ENCODE measurements at places on chromosomes 11 and 22.
A peak's percentile ranks its signal among the peaks of the same experiment; 100 is the strongest.

DNA sequence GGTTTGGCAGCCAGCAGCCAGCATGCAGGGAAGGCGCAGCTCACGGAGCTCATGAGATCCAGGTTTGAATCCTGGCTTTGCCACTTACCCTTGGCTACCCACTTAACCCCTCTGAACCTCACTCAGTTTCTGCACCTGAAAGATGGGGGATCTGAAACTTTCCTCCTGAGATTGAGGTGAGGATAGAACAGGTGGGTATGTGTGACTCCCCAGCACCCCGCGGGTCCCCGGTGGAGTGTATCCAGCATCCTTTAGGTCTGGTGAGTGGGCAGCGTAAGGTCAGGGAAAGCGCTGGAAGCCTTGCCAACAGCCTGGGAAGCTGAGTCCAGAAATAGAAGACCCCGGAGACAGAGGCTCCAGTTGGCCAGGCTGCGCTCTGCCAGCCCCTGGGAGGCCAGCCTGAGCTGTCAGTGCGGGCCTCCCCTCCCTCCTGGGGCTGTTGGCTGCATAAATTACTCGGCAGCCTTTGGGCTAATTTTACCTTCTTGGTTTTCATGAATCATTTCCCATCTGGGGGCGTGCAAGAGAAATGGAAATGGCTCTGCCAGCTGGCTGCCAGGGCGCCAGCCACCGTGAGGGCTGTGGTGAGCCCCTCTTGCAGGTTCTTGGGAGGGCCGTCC lies 17.6 kb downstream of the PRDM11 start:
- no peak for DNase-seq

GRCh38 chr11:73140213-73141030 lies 1.7 kb downstream of the FCHSD2 start:
- DNase-seq = peak; percentile 35

DNA sequence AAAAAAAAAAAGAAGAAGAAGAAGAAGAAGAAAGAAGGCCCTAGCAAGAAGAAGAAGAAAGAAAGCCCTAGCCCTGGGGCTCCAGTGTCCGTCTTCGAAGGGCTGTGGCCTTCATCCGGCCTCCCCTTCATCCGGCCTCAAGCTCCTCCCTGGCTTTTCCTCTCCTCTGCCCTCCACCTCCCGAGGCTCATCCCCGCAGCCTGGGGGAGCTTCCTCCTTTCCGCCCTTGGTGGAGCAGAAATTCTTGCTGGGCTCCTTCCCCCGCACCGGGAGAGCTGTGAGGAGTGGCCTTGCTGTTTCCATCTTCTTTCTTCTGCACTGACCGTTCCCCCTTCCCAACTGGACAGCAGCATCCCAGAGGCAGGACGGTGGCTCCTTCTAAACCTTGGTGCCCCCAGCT lies 9.5 kb upstream of the LTO1 start:
- peak; percentile 15 for DNase-seq

GRCh38 chr11:120208777-120209176 lies 2.1 kb upstream of the OAF start:
- DNase-seq = peak; percentile 76

DNA sequence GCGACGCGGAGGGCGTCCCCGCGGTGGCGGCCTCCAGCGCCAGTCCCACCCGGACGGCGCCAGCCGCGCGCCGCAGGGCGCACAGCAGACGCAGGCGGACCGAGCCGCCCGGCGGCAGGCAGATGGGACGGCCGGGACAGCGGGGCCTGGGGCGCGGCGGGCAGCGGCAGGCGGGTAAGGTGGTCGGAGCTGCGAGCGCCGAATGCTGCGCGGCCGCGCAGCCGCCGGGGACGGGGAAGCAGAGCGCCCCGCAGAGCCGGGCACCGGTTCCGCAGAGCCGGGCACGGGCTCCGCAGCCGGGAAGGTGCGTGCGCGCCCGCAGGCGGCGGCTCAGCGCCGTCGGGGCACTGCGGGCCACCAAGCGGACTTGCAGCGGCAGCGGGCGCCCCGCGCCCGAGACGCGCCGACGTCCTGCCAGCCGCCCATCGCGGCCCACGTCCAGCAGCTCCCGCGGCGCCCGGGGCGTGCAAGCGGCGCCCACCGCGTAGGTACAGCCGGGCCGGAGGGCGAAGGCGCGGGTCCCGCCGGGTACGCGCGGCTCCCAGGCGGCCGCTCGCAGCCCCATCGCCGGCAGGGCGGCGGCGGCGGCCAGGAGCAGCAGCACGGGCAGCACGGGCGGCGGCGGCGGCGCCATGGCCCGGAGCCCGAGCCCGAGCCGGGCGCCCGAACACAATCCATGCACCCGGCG lies 739 bp downstream of the CELSR1 start:
- no peak for DNase-seq

GRCh38 chr22:48365386-48365785 lies 1462.3 kb downstream of the BRD1 start:
- DNase-seq = no peak

DNA sequence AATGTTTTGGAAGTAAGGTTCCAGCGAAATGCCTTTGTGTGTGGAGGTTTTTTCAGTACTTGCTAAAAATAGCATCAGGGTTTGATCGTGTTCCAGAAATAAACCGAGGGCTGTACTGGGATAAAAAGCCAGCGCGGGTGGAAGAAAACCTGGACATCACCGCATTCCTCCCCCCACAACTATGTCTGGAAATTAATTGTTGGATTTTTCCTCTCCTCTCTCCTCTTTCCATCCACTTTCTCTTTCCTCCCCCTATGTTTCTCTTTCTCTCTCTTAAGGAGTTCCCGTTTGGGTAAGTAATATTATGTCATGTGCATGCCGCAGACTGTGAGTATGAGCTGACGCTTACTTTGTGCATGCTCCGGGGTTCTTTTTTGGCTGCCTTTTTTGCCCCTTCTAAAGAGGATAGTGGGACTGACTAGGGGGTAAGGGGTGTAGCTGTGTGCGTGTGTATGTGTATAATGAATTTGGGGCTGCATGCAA lies 104.2 kb upstream of the HSD17B12 start:
- peak; percentile 20 for DNase-seq

DNA sequence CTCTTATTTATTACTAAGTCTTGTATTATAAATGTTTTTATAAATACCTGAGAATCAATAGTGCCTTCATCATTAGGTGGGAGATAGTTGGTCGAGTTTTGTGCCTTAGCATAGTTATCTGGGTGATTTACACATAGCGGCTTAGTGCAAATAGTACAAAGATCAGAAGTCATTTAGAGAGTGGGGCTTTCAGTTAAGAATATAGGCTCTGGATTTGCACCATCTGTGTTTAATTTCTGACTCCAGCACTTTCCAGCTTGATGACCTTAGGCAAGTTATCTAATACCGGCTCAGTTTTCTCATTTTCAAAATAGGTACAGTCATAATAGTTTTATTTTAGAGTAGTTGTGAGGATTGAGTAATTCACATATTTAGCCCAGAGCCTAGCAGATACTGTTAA lies 26.4 kb downstream of the PDE3B start:
- DNase-seq = no peak

DNA sequence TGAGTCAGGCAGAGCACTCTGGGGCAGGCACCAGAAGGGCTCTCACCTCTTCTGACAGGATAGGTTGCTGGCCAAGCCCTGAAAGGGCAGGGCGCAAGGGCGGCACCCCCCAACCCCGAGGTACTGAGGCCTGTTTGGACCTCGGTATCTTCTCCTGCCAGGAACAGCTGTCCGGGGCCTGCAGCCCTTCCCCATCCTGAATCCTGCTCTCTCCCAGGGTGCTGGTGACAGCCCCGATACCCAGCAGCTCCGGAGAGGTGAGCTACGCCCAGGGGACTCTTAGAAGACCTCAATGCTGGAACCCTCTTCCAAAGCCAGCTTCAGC lies 79.1 kb downstream of the PHF21B start:
- DNase-seq = no peak

GRCh38 chr11:133636711-133637355 lies 104.5 kb upstream of the OPCML start:
- DNase-seq = no peak

GRCh38 chr11:126573325-126573978 lies 218.0 kb downstream of the ST3GAL4 start:
- DNase-seq = no peak

DNA sequence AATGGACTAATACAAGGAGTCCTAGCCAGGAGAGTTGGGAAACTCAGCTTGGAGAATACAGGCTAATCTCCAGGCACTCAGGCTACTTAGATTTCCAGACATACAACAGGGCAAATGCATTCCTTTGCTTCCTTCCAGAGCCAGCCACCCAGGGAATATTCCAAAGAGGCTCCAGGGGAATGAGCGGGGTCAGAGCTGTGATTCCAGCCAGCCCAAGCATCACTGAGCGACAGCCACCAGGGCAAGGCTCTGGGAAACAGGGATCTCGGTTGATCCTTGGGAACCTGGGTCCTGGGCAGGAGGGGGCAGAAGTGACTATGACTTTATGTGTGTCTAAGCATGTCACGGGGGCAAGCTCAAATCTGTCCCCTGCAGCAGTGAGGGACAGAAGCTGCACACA lies 112.3 kb upstream of the LMO1 start:
- no peak for DNase-seq

- DNase-seq = no peak
These were observed 13.5 kb upstream of the MRGPRD start for GRCh38 chr11:68994161-68994893.

- DNase-seq = no peak
These were observed 62.0 kb downstream of the EMSY start for GRCh38 chr11:76506833-76507232.

DNA sequence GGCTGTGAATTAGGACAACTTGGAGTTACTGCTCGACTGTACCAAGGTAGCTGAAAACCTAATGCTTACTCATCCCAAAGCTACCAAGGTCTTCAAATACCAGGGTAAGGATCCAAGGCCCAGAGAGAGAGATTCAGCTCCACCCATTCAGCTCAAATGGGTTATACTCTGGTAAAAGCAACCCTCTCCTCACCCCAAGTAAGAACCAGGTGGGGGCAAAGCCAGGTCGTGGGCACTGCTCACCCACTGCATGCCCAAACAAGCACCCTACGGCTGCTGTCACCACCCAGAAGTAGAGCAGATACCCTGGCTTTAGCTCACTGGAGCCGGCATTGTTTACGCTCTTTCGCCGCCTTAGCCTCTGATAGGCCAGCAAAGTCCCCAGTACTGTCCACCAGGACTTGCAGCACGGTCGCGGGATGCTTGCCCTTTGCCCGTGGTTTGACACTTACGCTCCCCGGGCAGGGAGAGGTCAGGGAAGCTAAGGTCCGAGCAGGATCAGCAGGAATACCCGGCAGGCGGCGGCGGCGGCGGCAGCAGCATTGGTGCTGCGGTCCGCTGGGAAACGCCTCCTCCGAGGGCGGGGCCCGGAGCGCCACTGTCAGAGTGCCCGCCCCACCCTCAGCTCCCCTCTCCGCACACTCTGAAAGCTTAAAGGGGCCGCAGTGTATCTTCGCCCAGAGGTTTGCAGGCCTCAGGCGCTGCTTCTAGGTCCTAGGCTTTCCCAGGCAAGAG lies 19.6 kb downstream of the CKAP5 start:
- DNase-seq = no peak

- no peak for DNase-seq
These were observed 188.1 kb upstream of the PDGFD start for GRCh38 chr11:104352036-104352435.

DNA sequence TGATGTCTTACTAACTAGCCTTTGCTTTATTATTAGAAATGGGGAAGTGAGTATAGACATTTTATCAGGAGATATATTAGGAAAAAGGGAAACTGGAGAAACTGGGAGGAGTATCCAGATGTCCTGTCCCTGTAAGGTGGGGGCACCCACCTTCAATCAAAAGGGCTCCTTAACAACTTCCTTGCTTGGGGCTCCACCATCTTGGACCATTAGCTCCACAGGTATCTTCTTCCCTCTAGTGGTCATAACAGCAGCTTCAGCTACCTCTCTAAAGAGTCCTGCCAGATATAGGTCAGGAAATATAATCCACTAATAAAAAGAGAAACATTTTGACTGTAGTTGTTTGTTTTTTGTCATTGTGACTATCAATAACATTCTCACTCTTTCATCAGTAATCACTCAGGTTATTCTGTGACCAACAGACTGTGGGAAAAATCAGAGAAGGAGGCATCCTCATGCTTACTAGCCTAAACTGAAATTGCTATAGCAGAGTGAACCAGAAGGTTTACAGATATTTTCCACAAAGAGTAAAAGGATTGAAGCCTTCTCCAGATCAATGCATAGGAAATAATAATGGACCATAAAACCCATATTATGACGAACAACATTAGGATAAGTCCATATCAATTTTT lies 10.4 kb downstream of the OR51B4 start:
- DNase-seq = peak; percentile 11

DNA sequence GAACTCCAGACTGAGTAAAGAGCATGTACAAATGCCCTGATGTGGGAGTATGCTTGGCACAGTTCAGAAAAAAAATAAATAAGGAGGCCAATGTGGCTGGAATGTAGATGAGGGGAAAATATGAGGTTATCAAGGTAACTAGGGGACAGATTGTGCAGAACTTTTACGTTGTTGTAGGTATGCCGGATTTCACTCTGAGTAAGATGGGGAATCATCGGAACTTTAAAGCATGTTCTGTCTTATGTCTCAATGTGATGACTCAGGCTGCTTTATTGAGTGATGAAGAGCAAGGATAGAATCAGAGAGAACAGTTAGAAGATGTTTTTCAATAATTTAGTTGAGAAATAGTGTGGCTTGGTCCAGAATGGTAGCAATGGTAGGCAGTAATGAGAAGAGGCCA lies 130.4 kb downstream of the C11orf87 start:
- DNase-seq = no peak

DNA sequence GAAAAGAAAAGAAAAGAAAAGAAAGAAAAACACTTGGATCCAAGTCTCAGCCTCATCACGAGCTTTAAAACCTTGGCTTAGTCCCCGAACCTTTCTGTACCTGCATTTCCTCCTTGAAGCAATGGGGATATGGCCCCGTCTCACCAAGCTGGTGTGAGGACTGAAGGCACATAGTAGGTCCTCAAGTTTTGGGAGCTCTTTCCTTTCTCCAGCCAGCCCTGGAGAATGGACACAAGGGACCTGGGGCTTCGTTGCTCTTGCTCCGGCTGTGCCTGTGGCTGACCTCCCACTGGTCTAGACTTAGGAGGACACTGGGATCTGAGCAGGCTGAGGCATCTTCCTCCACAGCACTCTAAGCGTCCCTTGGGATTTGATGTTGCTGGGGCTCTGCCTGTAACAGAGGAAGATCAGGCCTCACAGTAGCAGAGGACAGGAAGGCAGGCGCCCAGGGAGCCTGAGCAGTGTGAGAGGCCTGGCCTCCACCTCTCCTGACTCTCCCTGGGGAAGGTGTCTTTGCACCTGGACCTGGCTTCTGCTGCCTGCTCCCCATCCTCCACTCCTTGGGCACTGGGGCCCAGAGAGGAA lies 32.8 kb downstream of the KCNC1 start:
- DNase-seq = no peak

DNA sequence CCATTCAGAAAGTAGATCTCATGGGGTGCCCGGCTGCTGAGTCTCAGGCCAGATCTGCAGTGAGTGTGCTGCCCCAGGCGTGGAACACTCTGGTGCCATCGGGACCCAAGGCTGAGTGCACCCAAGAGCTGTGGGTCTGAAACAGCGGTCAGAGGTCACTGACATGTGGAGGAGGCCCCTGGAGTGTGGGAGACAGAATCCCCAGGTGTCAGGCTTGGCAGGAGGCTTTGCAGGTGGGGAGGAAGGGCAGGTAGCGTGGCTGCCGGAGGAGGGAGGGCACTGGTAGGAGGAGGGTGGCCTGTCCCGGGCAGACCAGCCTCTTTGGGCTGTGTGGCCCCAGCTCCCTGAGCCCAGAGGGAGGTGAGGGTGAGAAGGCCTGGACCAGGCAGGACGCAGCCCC lies 31.7 kb upstream of the KRTAP5-6 start:
- DNase-seq = no peak

Data from KBM-7 (cell line).